Lower lobe of right lung (tissue), 2 donors: ENCODE measurements at places on chromosomes 1 and 21. TPM values are rescaled to one million over a fixed set of nuclear protein-coding genes. Genes with fewer than 3 reads are reported as not detected.

GSTM5 gene
- total RNA-seq, result 11.7 TPM

FCAMR gene
- not detected for total RNA-seq

RNF2 gene
- 17.0 TPM for total RNA-seq

TAS1R1 gene
- 0.27 TPM for total RNA-seq

GBP4 gene
- total RNA-seq, result 41.0 TPM

ABCG1 gene
- total RNA-seq, result 74.9 TPM

GRCh38 chr1:177998696-177999631, 29.1 kb upstream of the SEC16B start:
- DNase-seq, result no peak
- no peak overlapping the region for H3K4me3 ChIP-seq
- no peaks in the 10 kb centered on the region for H3K36me3 ChIP-seq
- no peaks in the 10 kb centered on the region for H3K4me1 ChIP-seq
- H3K27me3 ChIP-seq, result no peaks in the 10 kb centered on the region
- no peak overlapping the region for H3K27ac ChIP-seq

DNA sequence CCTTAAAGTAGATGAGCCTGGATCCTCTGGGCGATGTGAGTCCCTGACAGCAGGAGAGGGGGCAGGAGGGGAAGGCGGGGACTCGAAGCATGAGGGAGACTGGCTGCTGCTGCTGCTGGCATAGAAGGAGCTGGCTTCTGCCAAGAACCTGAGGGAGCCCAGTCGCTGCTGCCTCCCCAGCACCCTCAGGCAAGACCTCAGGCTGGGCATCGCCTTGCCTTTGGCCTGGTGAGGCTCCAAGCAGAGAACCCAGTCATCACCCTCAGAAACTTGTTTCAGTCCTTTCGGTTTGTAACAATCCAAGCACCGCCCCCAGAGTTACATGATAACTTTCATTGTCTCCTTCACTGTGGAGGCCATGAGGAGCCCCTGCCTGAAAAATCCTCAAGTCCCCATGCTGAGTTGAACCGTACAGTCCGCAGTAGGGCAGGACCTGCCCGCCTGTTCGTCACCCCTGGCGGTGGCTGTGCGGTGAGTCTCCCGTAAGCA, 38.8 kb downstream of the POFUT2 start:
- H3K27me3 ChIP-seq, result peaks cover 30% of the 10 kb centered on the region
- DNase-seq, result no peak
- H3K36me3 ChIP-seq, result no peaks in the 10 kb centered on the region
- H3K4me3 ChIP-seq, result peak overlapping the region; percentile 27

GRCh38 chr1:46714976-46715375, 3.9 kb downstream of the EFCAB14 start:
- H3K36me3 ChIP-seq, result peaks cover 68% of the 10 kb centered on the region
- H3K27ac ChIP-seq, result no peak overlapping the region
- no peak for DNase-seq
- no peaks in the 10 kb centered on the region for H3K27me3 ChIP-seq

- no peak overlapping the region for H3K27ac ChIP-seq
- H3K36me3 ChIP-seq, result no peaks in the 10 kb centered on the region
- peak overlapping the region; percentile 43 for H3K4me3 ChIP-seq
- DNase-seq, result peak; percentile 51
- H3K27me3 ChIP-seq, result peaks cover 73% of the 10 kb centered on the region
These were observed 1.7 kb upstream of the RIPK4 start for GRCh38 chr21:41768437-41769042.

DNA sequence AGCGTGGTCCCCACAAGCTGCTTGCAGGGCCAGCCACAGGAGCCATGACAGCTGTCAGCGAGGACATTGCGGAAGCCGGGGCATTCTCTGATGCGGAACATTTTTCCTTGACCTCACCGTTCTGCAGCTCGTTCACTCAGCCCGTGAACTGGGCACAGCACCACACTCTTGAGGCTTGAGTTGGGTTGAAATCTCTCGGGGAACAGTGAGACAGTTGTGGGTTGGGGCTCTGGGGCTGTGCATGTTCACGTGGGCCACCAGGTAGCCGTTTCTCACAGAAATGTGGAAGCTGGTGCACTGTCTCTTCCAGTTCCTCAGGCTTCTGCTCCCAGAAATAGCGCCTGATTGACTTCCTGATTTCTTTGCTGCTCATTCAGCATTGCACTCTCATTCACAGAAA, 69.8 kb downstream of the SPSB1 start:
- no peaks in the 10 kb centered on the region for H3K27me3 ChIP-seq
- H3K4me1 ChIP-seq, result peaks cover 15% of the 10 kb centered on the region
- H3K36me3 ChIP-seq, result peaks cover 17% of the 10 kb centered on the region
- no peak overlapping the region for H3K4me3 ChIP-seq
- no peak overlapping the region for H3K27ac ChIP-seq
- no peak for DNase-seq

DNA sequence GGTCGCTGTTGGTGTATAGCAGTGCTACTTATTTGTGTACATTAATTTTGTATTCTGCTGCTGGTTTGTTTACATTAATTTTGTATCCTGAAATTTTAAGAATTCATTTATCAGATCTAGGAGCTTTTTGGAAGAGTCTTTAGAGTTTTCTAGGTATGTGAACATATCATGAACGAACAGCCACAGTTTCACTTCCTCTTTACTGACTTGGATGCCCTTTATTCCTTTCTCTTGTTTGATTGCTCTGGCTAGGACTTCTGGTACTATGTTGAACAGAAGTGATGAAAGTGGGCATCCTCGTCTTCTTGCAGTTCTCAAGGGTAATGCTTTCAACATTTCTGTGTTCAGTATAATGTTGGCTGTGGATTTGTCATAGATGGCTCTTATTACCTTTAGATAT, 1757.9 kb downstream of the BRINP3 start:
- H3K4me1 ChIP-seq, result no peaks in the 10 kb centered on the region
- DNase-seq, result no peak
- H3K27ac ChIP-seq, result no peak overlapping the region

DNA sequence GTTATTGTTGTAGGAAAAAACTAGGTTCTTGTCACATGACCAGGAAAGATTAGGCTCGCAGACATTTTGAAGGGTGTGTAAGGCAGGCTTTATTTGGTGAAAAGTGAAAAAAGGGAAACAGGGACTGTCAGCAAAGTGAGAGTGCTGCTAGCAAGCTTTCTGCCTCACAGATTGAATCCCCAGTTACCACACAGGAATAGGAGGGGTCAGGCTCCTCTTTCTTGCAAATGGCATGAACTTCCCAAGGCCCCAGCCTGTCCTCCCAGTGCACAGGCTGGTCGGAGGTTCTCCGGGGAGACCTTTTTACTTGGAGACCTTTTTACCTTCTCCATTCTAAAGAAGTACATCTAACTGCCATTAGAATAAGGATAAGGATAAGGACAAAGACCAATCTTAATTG, 42.1 kb downstream of the SYCP1 start:
- H3K36me3 ChIP-seq, result no peaks in the 10 kb centered on the region
- no peak overlapping the region for H3K27ac ChIP-seq
- H3K4me3 ChIP-seq, result no peak overlapping the region
- no peak for DNase-seq
- H3K4me1 ChIP-seq, result no peaks in the 10 kb centered on the region

DNA sequence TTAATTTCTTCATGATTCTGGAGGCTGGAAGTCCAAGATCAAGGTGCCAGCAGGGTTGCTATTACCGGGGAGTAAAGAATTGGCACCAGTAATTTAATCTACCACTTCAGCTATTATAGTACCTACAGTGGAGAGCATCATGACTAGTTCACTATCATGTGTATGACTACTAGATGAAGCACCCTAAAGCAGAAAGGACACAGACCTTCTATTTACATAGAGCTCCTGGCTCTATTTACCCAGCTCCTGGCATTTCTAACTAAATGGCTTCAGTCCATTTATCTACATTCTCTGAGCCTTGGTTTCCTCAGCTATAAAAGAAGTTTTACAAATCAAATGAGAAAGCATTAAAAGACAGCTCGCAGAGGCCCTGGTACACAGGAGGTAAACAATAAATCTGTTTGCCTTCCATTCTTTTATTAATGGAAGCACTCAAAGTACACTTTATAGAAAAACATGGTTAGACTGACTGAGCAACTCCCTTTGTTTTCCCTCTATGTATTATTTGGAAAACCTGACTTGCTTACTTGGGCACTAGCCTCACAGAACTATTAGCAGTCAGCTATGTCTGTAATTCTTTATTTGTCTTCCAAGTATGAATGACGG, 203.0 kb downstream of the SLC35F3 start:
- DNase-seq, result no peak
- no peaks in the 10 kb centered on the region for H3K36me3 ChIP-seq
- no peaks in the 10 kb centered on the region for H3K4me1 ChIP-seq
- H3K27me3 ChIP-seq, result no peaks in the 10 kb centered on the region
- H3K27ac ChIP-seq, result no peak overlapping the region

DNA sequence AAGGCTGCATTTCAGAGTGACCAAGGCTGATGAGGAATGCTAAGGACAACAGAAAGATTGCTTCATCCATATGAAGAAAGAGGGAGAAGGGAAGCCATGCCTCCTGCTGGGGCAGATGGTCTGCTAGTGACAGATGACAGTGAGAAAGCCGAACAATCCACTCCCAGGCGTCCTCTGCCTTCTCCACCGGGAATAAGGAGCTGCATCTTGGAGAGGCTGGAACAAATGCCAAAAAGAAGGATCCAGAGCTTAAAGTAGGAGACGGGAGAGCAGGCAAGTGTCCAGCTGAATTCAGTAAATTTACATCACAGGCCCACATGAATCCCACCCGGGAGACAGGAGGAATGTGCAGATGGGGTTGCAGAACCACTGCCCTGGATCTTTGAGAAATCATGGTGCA, 33.4 kb downstream of the DDX20 start:
- no peaks in the 10 kb centered on the region for H3K36me3 ChIP-seq
- H3K27ac ChIP-seq, result no peak overlapping the region
- no peak for DNase-seq
- H3K27me3 ChIP-seq, result no peaks in the 10 kb centered on the region
- no peak overlapping the region for H3K4me3 ChIP-seq

GRCh38 chr21:45280178-45280821, 7.4 kb downstream of the POFUT2 start:
- peak; percentile 21 for DNase-seq
- no peak overlapping the region for H3K27ac ChIP-seq
- H3K27me3 ChIP-seq, result no peaks in the 10 kb centered on the region

GRCh38 chr1:79815115-79815514, 808.6 kb upstream of the ADGRL4 start:
- no peak overlapping the region for H3K27ac ChIP-seq
- H3K36me3 ChIP-seq, result no peaks in the 10 kb centered on the region
- no peak overlapping the region for H3K4me3 ChIP-seq

- H3K4me1 ChIP-seq, result peaks cover 3% of the 10 kb centered on the region
- no peak for DNase-seq
- no peaks in the 10 kb centered on the region for H3K27me3 ChIP-seq
- peaks cover 51% of the 10 kb centered on the region for H3K36me3 ChIP-seq
- H3K4me3 ChIP-seq, result no peak overlapping the region
These were observed 18.9 kb downstream of the ZNF362 start for GRCh38 chr1:33275195-33275594.

DNA sequence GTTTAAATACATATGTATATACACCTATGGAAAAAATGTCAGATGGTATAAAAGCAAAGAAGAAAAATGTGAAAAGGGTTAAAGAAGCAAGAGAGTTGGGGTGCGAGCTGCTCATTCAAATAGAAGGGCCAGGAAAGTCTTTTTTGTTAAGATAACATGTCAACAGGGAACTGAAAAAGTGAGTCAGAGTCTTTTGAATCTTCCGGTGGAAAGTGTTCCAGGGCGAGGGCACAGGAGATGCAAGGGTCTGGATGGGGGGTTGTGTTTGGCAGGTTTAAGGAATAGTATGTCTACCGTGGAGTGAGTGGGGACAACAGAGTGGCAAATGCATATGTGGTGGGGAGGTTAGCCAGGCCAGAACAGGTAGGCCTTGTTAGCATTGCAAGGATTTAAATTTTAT, 22.2 kb upstream of the GNG12 start:
- H3K27me3 ChIP-seq, result no peaks in the 10 kb centered on the region
- no peak for DNase-seq
- H3K4me1 ChIP-seq, result peaks cover 6% of the 10 kb centered on the region
- no peak overlapping the region for H3K27ac ChIP-seq

DNA sequence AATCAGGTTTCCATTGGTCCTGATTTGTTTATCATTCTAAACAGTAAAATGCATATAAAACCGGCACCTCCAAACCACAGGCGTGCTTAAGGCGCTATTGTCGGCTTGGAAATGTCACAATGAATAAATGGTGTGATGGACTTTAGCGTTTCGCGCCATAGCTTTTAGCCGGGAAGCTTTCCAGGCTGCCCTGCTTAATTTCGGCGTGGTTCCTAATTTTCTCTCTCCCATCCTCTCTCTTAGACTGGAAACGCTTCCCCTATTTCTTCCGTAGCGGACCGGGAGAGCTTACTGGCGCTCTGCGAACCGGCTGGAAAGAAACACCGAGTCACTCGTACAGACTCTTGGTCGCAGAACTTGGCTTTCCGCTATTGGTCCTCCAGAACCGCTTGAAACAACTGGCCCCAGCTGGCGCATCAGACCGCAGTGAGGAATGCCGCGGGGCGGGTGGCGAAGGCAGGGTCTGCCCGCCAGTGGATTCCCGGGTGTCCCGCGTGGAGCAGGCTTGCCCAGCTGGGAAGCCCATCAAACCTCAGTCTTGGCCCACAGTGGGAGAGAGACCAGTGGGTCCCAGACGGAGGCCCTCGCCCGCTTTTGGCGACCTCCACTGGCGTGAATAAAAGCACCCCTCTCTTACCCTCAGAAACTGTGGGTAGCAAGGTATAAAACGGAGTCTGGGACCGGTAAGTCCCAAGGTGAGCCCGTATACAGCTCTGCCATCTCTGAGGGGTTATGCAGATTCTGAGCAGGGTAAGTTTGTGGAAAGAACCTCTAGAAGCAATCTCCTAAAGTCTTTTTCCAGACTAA, 4.0 kb upstream of the LHX8 start:
- H3K27me3 ChIP-seq, result peaks cover 98% of the 10 kb centered on the region
- DNase-seq, result no peak
- H3K4me1 ChIP-seq, result peaks cover 7% of the 10 kb centered on the region

DNA sequence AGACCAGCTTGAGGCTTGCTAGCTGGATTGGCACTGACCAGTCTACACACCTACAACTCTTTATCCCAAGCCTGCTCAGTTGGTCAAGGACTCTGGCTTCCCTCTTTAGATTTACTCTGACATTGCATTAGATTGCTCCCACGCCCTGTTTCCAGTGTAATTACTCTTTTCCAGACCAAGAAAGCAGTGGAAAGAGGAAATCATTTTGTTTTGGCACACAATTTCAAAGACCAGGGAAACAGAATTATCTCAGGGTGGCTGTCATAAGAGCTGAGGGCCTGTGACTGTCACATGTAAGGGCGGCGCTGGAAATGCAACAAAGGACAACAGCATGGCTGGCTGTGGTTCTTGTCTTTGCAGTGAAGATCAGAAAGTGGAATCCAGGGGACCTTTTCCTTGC, 302.7 kb downstream of the HHAT start:
- no peak for DNase-seq
- H3K27me3 ChIP-seq, result no peaks in the 10 kb centered on the region
- no peaks in the 10 kb centered on the region for H3K4me1 ChIP-seq
- H3K27ac ChIP-seq, result no peak overlapping the region

DNA sequence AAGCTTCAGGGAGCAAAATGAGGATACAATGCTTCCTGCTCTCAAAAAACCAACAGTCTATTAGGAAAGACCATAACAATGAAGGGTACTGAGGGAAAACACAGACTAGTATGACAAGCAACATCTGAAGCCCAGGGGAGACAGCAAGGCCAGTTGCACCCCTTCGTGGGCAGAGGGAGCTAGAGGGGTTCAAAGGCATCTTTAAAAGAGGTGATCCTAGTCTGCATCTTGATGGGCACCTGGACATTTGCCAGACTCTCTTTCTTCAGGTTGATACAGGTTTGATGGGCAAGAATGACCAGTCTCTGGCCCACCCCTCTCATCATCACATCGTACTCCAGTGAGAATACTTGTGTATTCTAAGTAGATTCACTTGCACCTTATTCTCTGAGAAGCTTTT, 177.7 kb downstream of the VAV3 start:
- no peaks in the 10 kb centered on the region for H3K36me3 ChIP-seq
- no peaks in the 10 kb centered on the region for H3K27me3 ChIP-seq
